ENCODE measurements at places on chromosomes 6 and 20. TPM values are rescaled to one million over a fixed set of nuclear protein-coding genes. Genes with fewer than 3 reads are reported as not detected.

ACTR5 gene
- 6.3 TPM for total RNA-seq

DNA sequence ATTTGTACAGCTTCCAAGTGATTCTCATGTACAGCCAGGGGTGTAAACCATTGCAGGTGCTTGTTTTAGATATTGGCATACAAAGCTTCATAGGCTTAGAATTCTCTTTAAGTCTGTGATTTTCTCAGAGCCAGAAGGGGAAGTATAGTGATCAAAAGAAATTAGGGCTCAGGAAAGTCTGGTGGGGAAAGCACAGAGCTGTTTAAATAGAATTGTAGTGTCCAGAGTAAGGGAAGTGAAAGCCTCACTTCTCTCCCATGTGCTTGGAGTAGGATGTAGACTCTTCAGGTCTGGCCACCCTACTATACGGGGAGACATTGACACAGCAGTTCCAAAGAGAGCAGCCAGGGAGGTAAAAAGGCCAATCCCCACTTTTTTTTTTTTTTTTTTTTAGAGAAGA lies 10.4 kb downstream of the GCNT2 start:
- DNase-seq = no peak

CPXM1 gene
- 57.7 TPM for total RNA-seq

- peak; percentile 84 for DNase-seq
These were observed 695.8 kb upstream of the MMS22L start for GRCh38 chr6:97978855-97979271.

DST gene
- total RNA-seq = 190 TPM

DNA sequence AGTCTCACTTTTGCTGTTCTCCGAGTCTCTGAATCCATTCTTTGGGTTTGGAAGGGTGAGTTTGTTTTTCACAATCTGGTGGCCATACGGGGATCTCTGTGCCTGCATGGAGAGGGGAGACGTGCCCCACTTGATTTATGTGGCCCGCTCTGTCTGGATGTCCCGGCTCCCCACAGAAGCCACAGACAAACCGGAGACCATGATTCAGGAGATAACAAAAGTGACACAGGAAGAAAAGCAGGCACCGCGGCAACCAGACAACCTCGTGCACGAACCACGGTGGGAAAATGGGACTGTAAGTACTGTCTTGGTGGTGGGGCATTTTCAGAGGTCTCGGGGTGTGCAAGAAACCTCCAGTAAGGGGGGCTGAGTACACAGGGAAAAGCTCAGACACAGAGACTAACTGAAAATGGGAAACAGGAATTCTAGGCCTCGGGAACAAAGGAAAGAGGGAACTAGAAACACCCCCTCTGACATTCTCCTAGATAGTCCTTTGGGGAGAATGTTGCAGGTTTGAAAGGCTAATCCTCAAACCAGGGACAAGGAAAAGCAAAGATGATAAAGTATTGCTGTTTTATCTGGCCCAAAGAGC lies 22.1 kb upstream of the ZNF318 start:
- DNase-seq = no peak

DNA sequence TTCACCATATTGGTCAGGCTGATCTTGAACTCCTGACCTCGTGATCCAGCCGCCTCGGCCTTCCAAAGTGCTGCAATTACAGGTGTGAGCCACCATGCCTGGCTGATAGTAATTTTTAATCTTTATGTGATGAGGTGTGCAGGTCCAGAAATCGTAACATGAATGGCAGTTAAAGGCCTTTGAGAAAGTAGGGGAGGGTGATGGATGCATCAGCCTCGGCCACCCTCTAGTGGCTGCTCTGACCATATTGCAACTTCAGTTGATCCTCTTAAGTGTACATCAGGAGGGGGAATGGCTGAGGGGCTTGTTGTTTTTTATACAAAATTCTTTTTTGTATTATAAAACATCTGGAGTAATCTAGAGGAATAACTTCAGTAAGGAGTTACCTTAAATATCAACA lies 193.0 kb downstream of the ZFAND3 start:
- no peak for DNase-seq

GRCh38 chr6:107764684-107765460 lies 59.2 kb downstream of the SCML4 start:
- no peak for DNase-seq

Measured in mesenteric fat pad (tissue), 1 donor.